ENCODE measurements at places on chromosomes 3 and 15.
A peak's percentile ranks its signal among the peaks of the same experiment; 100 is the strongest.

- DNase-seq, result no peak
Observed at GRCh38 chr3:71166339-71167240, 416.9 kb downstream of the FOXP1 start.

DNA sequence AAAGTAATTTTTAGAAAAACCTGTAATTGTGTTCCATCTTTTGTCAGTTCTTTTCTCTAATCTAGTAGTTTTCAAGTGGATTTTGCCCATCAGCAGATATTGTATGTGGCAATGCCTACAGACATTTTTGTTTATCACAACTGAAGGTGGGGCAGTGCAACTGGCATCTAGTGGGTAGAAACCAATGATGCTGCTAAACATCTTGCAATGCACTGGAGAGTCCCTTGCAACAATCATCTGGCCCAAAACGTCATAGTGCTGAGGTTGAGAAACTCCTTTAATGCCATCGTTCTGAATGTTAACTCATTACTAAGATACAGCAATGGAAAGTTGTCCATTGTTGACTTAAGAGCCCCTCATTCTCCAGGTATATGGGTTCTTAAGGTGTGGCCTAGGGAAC is 80.1 kb downstream of the BTD start:
- no peak for DNase-seq

DNA sequence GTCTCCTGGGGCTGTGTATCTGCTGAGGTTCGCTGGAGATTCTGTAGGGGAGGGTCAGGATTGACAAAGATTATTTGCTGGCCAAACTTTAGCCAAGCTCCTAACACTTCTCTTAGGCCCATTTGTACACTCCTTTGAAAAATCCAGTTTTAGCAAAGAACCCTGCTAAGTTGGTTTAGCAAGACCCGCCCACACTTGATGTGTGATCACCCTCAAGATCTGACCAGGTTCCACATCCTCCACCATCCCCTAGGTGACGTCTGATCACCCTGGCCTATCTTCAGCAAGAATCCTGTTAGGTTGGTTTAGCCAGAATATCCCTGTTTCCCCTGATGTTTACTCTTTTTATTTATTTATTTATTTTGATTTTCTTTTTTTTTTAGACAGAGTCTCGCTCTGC is 14.8 kb upstream of the SLC35G2 start:
- DNase-seq, result no peak

GRCh38 chr15:58040150-58040549 is 25.4 kb downstream of the ALDH1A2 start:
- no peak for DNase-seq

DNA sequence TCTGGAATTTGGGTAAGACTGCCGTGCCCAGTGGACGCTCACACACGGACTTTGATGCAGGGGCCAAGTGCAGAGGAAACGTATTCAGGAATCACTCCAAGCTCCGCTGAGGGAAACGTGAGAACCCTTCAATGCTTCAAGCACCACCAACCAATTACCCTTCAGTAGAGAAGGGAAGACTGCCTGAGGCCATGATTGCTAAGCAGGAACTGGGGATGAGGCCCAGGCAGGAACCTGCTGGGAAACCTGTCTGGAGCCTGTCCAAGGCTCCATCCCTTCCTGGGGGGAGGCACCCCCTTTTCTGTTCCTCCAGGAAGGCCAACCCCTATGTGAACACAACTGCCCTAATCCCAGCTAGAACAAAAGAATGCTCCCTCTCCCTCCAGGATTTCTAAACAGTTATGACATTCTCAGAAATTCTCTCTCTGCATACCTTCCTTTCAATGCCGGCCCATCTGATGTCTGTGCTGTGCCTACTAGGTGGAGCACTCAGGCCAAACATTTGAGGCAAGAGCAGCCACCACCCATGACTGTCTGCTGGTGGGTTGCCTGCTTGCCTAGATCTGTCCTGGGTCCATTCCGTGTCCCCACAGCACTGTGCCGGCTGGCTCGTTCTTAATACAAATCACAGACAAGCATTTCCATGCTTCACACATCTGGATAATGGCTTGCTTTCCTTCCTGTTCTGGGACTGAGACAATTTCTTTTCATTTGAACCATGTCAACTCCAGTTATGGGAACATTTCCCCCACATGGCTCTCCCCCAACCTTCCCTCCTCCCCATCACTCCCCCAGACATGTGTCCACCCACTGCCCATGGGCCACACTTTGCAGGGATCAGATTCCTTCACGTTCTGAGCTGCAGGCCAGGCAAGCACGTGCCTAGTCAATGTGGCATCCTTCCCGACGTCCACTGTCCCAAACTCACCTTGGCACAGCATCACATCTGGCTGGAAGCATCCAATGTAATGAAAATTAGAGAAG is 149.4 kb downstream of the ADAMTS17 start:
- DNase-seq, result no peak

GRCh38 chr3:142628801-142629200 is 32.6 kb downstream of the PLS1 start:
- no peak for DNase-seq

GRCh38 chr15:58437531-58438105 is 5.8 kb downstream of the LIPC start:
- DNase-seq, result no peak

GRCh38 chr15:87841426-87841998 is 415.0 kb downstream of the NTRK3 start:
- no peak for DNase-seq

- no peak for DNase-seq
Observed at GRCh38 chr3:66856533-66856932, 141.6 kb upstream of the KBTBD8 start.

DNA sequence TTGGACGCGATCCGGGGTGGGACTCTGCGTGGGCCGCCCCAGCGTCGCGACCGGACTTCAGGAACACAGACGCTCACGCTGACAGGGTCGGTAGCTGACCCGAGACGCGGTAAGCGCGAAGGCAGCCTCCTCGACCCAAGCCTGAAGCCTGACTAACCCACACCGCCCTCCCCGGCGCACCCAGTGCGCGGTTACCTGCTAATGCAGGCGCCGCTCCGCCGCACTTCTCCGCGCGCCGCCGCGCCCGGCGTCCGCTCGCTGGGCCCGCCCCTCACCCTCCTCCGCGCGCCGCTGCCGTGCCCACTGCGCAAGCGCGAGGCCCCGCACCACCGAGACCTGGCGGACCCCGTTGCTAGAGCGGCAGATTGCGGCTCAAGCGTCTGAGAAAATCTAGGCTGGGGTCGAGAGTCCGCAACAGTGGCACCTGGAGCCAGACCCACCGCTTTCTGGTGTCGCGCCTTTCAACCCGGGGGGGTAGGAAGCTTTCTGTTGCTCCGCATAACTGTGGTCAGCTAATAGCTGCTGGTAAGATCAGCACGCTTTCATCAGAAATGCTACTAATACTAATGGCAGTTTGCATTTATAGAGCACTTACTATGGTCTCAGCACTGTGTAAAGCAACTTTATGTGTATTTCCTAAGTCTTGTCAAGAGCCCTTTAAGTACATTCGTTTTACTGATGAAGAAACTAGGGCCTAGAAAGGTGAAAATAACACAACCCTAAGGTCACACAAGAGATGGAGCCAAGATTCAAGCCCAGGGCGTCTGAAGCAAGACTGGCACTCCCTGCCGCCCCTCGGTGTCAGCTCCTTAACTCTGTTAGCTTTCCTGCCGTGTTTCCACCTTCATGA is at the start of gene TBCCD1:
Gene TBCCD1, minus strand, starts transcription at position 268 of the 850 bp plus-strand sequence. CDS start 3,010 bp downstream, outside the sequence.
- DNase-seq, result peak; percentile 98

DNA sequence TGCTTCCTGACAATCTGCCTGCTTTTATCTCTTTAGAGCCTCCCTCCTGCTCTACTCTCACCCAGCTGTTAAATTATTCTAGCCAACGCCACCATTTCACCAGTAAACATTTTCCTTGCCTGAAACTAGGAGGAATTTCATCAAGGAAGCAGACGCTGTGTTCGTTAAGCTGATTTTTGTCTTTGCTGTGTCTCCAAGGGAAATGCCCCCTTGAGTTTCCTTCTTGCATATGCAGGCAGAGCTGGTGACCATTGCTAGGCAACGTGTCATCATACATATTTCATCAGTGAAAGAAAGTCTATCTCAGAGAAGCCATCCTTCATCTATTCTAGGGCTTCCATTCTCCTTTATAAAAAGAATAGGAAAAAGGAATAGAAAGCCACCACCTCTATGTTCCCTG is 87.0 kb upstream of the ST8SIA2 start:
- DNase-seq, result no peak

DNA sequence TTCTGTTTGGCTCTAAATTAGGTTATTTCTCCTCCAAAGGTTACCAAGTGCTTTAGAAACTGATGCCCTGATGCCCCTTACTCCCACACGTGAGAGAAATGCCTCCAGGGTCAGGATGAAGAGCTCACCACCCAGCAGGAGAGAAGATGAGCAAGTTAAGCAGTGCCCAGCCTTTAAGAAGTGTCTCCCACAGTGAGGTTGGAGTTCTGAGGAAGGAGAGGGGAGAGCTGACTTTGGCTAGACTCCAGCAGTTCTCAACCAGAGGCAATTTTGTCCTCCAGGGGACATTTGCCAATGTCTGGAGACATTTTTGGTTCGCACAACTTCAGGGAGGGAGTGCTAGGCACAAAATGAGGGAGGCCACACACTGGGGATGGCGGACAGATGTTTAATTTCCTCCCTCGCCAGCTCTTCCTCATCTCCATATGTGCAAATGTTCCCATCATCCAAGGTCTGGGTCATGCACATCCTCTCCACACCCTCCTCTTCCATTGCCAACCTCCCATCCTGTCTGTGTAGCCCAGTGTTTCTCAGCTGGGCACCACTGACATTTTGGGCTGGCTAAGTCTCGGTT is 50.6 kb upstream of the SLC7A14 start:
- DNase-seq, result no peak

- DNase-seq, result no peak
Observed at GRCh38 chr3:58111513-58112184, 99.1 kb downstream of the DNASE1L3 start.

DNA sequence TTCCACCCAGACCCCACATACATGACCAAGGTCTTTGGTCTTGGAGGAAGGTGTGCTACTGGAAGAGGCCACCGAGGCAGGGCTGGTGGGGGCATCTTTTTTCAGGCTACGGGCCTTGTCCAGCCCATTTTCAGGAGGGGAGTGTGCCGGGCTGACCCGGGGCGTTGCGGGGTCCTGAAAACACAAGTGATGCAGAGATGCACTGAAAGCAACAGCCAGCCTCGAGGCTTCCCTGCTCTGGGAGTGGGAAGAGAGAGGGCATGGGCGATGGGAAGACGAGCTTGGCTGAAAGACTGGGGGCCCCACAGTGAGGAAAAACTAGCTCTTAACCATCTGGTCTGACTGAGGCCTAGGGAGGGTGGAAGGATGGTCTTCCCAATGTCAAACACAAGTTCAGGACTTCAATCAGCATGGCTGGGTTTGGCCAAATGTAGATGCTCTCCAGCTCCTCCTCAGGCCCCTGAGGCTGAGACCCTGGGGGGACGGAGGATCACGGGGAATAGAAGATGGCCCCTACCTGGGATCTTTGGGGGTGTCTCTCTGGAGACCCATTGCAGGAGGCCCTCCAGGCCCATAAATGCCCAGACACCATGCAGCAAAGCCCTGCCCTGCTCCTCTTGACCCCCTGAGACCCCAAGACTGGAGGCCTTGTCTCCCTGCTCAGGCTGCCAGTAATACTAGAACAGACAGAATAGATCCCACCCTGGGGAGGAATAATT is 38.9 kb downstream of the TLE3 start:
- no peak for DNase-seq

DNA sequence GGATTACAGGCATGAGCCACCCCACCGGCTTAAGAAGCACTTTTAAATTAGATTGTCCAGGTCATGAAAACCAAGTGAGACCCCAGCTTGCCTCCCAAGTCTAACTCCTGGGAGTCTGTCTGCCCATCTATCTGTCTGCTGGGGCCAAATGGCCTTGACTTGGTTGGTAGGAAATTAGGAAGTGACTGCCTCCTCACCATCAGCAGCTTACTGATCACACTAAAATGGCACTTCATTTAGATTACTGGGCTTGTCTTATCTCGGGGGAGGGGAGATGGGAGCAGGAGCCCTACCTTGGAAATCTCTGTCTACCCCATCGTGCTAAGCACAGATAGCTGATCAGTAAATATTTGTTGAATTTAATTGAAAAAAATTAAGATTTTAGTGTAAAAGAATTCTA is 5.6 kb upstream of the LRRC2 start:
- DNase-seq, result no peak

DNA sequence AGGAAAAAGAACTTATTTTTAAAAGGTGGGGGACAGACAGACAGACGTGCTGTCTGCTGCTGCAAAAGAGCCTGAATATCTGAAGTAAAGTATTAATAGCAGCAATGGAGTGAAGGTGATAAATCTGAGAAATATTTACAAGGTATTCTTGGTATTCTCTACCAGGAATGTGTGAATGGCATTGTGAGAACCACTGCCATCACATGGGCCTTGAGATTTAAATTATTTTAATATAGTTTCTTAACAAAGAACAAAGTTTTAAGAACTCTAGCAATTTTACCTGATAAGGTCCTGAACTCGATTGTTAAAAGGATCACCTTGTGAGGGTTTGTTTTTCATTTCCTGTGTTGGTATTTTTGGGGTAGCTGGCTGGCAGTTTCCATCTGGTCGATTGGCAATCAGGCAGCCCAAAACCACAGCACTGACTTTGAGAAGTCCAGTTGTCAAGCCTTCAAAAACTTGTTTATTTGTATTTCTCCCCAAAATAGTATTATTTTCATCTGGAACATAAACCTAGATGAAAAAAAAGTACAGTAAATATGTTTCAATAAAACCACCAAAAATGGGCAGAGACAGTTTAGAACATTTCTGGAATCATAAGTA is 97.3 kb downstream of the ISL2 start:
- no peak for DNase-seq

GRCh38 chr3:129266651-129267050 is 12.0 kb upstream of the HMCES start:
- no peak for DNase-seq

GRCh38 chr15:70604666-70605315 is 158.6 kb downstream of the UACA start:
- no peak for DNase-seq

DNA sequence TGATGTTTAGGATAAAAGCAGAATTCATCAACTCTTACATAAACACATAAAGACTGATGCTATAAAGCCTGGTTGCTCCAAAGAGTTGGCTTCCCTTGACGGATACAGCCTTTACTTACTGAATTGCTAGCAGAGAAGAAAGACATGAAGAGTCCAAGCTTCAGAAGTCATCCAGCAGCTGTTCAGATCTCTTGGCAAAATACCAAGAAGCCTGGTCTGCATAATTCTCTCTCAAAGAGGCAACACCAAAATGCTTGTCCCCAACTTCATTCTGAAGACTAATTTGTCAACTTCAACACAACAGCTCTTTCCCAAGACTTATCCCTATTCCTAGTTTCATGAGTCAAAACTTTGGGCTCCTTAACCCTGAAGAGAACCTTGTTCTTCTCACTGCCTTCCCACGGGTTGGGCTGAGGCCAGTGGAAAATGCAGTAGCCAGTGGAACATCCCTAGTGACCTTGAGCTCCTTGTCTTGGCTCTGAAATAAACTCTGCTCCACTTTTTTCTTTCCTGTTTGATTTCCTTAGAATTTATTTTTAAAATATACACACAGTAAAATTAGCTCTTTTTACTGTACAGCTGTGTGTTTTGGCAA is 119.2 kb upstream of the THBS1 start:
- no peak for DNase-seq

- no peak for DNase-seq
Observed at GRCh38 chr15:56838085-56838484, 80.4 kb upstream of the TCF12 start.

Data from hematopoietic multipotent progenitor cell (in vitro differentiated cells).